H9 (cell line): ENCODE measurements at places on chromosomes 7 and 10. TPM values are rescaled to one million over a fixed set of nuclear protein-coding genes. Genes with fewer than 3 reads are reported as not detected.

The GLI3 gene
- total RNA-seq: 43.0 and 45.0 TPM in 2 replicates

The SGMS1 gene
- total RNA-seq: 19.3 and 20.4 TPM in 2 replicates

The PNLIPRP2 gene
- 0.24 and 0.26 TPM in 2 replicates for total RNA-seq

The XRCC2 gene
- 21.1 and 22.8 TPM in 2 replicates for total RNA-seq

The PBLD gene
- total RNA-seq: 2.4 and 3.5 TPM in 2 replicates

The TDRD1 gene
- total RNA-seq: 0.15 TPM in 1 of 2 replicates, not detected in the other

The LRRD1 gene
- not detected in 2 replicates for total RNA-seq

- no peak for DNase-seq
- H3K4me1 ChIP-seq: no peaks in the 10 kb centered on the region
- H3K27ac ChIP-seq: no peak overlapping the region
- no peak overlapping the region for H3K4me3 ChIP-seq
Observed at GRCh38 chr10:66180581-66181318, 745.1 kb upstream of the LRRTM3 start.

DNA sequence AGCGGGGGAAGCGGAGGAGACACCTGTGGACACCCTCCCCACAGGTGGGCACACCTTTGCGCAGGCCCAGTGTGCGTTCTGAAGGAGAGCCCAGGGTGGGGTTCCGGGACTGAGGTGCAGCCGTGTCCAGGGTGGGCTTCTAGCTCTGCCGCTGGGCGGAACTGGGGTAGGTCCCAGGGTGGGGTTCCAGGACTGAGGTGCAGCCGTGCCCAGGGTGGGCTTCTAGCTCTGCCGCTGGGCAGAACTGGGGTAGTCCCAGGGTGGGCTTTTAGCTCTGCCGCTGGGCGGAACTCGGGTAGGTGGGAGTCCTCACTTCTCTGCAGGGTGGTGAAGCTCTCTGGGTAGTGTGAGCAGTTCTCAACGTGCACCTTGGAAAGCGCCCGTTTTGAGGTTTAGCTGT, 78.7 kb downstream of the DNAJB6 start:
- H3K4me3 ChIP-seq: no peak overlapping the region
- peaks cover 45% of the 10 kb centered on the region for H3K36me3 ChIP-seq
- no peaks in the 10 kb centered on the region for H3K4me1 ChIP-seq
- H3K27me3 ChIP-seq: no peaks in the 10 kb centered on the region
- H3K27ac ChIP-seq: no peak overlapping the region
- no peak for DNase-seq

DNA sequence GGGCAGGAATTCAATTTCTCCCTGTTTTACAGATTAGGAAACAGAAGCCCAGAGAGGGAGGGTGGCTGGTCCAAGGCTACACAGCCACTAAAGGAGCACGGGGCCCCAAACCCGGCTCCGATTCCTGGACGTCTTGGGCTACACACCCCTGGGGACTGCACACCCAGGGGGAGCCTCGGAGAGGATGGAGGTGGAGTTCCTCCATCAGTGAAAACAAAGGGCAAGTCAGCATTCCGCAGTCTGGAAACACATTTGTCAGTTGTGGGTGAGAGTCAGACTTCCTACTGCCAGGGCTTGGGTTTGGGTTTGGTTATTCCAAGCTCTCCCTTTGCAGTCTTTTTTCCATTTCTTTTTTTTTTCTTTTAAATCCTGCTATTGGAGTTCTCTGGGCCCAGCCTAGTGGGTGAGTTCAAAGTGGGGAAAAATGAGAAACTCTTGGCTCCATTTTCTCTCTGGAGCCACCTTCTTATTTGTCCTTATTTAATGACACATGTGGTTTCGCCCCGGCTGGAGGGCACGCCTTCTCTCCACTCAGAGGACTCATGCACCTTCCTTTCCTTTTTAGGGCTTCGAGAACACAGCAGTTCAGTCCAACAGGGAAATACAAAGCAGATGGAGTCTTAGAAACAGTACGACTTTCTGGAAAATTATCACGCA, 59.9 kb upstream of the AQP1 start:
- no peaks in the 10 kb centered on the region for H3K4me1 ChIP-seq
- no peaks in the 10 kb centered on the region; the same call in 2 of the 3 replicates for H3K36me3 ChIP-seq
- no peak for DNase-seq
- H3K4me3 ChIP-seq: no peak overlapping the region

DNA sequence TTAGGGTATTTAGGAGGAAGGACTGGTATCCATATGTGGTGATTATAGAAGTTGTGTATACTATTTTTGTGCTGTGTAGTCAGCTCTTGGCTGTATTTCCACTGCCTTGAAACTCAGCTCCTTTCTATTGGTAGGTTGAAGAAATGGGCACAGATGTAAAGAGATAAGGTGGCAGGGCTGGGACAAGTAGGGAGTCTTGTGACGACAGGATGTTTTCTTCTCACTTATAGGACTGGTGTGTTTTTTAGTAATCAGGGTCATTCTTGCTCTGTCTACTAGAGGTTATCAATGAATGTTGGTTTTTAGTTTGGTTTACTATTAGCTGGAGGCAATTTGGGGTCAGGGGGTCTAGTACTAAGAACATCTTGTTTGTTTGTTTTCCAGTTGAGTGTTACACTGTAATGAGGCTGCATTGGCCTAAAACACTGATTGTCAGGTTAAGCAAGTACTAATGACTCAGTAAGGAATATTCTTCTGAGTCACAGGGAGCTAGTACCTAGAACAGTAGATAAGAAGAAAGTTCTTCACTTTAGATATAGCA, 11.8 kb downstream of the UBN2 start:
- H3K27ac ChIP-seq: no peak overlapping the region
- H3K4me3 ChIP-seq: no peak overlapping the region; the same call in 2 of the 3 replicates
- H3K27me3 ChIP-seq: no peaks in the 10 kb centered on the region
- peaks cover 48% of the 10 kb centered on the region for H3K36me3 ChIP-seq

DNA sequence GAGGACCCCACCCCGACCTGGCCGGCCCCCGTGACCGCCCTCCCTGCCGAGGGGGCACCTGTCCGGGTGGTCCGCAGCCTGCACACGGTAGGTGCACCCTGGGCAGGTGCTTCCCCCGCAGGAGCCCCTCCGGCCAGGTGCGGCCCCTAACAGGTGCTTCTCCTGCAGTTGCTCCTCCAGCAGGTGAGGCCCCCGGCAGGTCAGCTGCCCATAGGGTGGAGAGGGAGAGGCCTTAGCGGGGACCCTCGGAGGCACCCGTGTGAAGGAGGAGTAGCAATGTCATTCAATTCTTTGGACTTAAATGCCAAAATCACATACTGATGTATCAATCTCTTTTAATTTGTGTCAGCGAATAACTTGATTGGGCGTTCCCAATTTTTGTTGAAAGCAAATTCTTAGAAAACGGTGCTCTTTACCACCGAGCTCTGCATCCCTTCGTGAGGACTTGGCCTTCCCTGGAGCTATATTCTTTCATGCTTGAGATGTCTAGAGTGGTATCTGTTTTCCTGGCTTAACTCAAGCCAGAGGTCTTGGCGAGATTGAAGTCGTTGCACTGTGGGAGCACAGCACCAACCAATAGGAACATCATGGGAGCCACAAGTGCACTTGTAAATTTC, 738 bp upstream of the NCAPG2 start:
- H3K4me1 ChIP-seq: peaks cover 3% of the 10 kb centered on the region
- no peak for DNase-seq
- no peaks in the 10 kb centered on the region for H3K27me3 ChIP-seq
- peak overlapping the region; percentile 86 for H3K4me3 ChIP-seq

GRCh38 chr7:129298268-129298893, 73.6 kb downstream of the AHCYL2 start:
- H3K27me3 ChIP-seq: no peaks in the 10 kb centered on the region
- H3K27ac ChIP-seq: no peak overlapping the region
- no peak overlapping the region for H3K4me3 ChIP-seq
- H3K4me1 ChIP-seq: no peaks in the 10 kb centered on the region
- no peak for DNase-seq
- peaks cover 7% of the 10 kb centered on the region for H3K36me3 ChIP-seq

DNA sequence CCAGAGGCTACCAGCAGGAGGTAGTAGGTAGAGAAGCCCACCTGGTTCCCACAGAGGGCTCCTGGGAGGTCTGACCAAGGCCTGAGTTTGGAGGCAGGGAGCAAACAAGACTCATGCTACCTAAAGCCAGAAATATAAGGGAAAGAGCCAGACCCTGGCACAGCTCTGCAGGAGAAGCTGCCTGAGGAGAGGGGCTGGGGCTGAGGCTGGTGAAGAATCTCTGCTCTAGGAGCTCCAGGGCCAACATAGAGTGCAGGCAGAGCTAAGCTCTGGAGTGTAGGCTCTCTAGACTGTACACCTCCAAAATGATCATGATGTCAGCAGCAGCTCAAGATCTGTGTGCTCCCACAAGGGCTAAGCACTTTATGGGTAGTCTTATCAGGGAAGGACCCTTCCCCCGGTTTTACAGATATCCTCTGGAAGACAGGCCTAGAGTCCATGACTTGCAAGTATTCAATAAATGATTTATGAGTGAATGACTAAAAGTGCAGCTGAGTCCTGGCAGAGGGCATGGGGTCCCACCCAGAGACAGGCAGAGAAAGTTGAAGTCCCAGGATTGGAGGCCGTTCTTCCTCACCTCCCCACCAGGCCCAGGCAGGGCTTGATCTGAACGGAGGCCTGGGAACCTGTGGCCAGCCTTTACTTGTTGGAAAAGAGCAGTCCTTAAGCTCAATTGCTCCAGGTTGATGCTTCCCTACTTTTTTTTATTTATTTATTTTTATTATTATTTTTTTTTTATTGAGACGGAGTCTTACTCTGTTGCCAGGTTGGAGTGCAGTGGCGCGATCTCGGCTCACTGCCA, 71.5 kb upstream of the LRRC4 start:
- peaks cover 2% of the 10 kb centered on the region; the same call in 1 of the 2 replicates for H3K4me1 ChIP-seq
- H3K4me3 ChIP-seq: no peak overlapping the region
- H3K27ac ChIP-seq: no peak overlapping the region
- no peak for DNase-seq
- no peaks in the 10 kb centered on the region; the same call in 2 of the 3 replicates for H3K36me3 ChIP-seq

- H3K4me1 ChIP-seq: peaks cover 3% of the 10 kb centered on the region; the same call in 1 of the 2 replicates
- H3K36me3 ChIP-seq: no peaks in the 10 kb centered on the region
- H3K4me3 ChIP-seq: no peak overlapping the region
- no peak overlapping the region for H3K27ac ChIP-seq
- H3K27me3 ChIP-seq: no peaks in the 10 kb centered on the region
Observed at GRCh38 chr7:50268990-50269389, 35.5 kb upstream of the IKZF1 start.

DNA sequence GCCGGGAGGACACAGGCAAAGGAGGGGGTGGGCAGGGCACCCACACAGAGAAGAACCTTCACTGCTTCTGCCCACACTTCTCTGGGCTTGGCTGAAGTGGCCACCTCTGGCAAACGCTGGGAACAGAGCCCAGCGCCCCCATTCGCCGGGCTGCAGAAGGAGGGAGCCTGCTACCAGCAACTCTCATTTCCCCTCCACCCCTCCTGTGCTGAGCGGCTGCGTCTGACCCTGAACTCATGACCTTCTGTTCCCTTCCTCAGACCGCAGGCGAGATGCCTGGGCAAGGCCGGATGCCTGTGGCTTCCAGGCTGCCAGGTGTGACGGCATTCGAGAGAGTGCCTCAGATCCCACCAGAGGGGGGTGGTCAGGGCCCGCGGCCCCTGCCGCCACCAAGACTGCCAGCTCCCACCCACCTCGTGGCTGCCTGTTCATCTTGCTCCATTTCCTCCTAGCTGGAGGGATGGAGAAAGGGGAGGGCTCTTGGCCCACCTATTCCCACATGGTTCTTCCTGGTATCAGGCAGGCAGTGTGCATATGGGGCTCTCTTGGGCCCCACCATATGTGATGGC, 19.8 kb downstream of the DNAJB12 start:
- DNase-seq: peak; percentile 70
- H3K27ac ChIP-seq: no peak overlapping the region
- peaks cover 12% of the 10 kb centered on the region for H3K36me3 ChIP-seq
- peaks cover 5% of the 10 kb centered on the region; the same call in 1 of the 2 replicates for H3K4me1 ChIP-seq

DNA sequence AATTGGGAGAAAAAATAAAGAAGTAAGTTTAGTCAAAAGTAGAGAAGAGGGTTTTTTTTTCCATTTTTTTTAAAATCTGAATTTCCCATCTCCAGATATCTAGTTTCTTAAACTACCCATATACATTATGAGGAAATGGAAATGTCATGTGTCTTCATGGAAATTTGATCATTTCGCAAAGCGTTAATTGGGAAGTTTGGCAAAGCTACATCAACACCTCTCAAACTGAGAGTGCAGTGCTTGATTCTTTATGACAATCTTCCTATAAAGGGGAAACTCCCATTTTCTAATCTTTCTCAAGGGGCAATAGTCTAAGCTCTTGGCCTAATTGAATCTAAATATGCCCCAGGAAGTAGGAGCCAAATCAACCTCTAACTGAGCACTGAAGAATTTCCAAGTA, 110.4 kb upstream of the INHBA start:
- H3K4me1 ChIP-seq: no peaks in the 10 kb centered on the region; the same call in 1 of the 2 replicates
- DNase-seq: no peak
- H3K27me3 ChIP-seq: no peaks in the 10 kb centered on the region
- no peak overlapping the region for H3K4me3 ChIP-seq
- H3K36me3 ChIP-seq: peaks cover 22% of the 10 kb centered on the region
- no peak overlapping the region for H3K27ac ChIP-seq

- H3K27ac ChIP-seq: no peak overlapping the region
- no peaks in the 10 kb centered on the region for H3K36me3 ChIP-seq
- no peaks in the 10 kb centered on the region for H3K4me1 ChIP-seq
- no peak for DNase-seq
- no peaks in the 10 kb centered on the region for H3K27me3 ChIP-seq
- no peak overlapping the region for H3K4me3 ChIP-seq
Observed at GRCh38 chr10:104526188-104526587, 114.9 kb upstream of the SORCS3 start.

- H3K27me3 ChIP-seq: no peaks in the 10 kb centered on the region; the same call in 1 of the 2 replicates
- DNase-seq: peak; percentile 55
- no peak overlapping the region for H3K27ac ChIP-seq
- H3K4me1 ChIP-seq: peaks cover 5% of the 10 kb centered on the region; the same call in 1 of the 2 replicates
- peak overlapping the region; percentile 21 for H3K4me3 ChIP-seq
Observed at GRCh38 chr10:114538181-114538906, 119.7 kb downstream of the ABLIM1 start.

DNA sequence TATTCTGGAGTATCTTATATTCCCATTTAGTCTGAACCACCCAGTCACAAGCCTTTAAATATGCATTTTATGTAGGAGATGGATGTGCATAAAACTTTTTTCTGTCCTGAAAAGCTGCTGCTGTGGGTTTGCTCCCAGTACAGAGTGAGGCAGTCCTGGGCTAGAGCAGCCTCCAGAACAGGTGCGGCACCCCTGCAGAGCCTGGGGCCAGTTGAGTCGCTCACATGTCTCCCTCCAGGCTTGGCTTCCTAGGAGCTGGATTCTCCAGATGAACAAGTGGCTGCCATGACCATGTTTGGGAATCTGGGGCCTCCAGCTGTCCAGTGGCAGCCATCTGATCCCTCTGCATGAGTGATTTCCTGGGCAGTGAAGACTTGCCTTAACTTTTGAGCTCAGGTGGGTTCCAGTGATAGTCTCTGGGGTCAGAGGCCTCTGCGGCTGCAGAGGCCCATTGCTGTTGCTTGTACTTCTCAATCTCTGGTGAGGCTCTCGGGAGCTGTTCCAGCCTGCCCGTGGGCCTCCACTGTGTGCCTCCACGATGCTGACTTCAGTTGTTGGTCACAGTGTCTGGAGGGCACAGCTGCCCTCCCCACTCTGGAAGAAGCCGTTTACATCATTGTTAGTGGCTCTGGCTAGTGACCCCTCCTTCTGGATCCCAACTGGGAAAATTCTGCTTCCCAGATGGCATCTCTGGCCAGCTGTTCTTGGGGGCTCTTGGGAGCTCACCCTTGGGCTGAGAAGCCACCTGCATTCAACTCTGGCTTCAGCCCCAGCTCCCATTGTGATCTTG, 120.4 kb downstream of the EMX2 start:
- H3K36me3 ChIP-seq: no peaks in the 10 kb centered on the region
- no peaks in the 10 kb centered on the region for H3K27me3 ChIP-seq
- no peak overlapping the region for H3K27ac ChIP-seq
- no peak for DNase-seq
- no peaks in the 10 kb centered on the region for H3K4me1 ChIP-seq

- no peak overlapping the region for H3K4me3 ChIP-seq
- H3K27ac ChIP-seq: no peak overlapping the region
- H3K27me3 ChIP-seq: no peaks in the 10 kb centered on the region
- H3K36me3 ChIP-seq: no peaks in the 10 kb centered on the region
Observed at GRCh38 chr10:70585578-70586169, 16.9 kb downstream of the PRF1 start.
